ENCODE measurements at places on chromosomes 5 and 9.

- DNase-seq = no peak
Measured at GRCh38 chr5:17951392-17952169, 317.3 kb downstream of the TAF11L14 start.

DNA sequence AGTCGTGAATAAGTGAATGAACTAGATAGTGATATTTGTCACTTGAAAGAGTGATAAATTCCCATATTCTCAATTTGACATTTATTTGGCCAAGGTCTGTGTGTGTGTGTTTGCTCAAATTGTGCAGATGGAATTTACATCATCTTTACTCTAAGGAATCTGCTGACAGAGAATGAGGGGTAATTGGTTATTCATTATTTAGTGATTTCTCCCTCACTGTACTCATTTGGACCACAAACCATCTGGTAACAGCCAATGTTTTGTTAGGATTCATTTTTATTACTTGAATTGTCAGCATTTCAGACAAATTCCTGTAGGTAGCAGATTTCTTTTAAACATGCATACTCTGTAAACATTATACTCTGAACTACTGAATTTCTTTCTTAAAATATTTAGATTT, 15.6 kb downstream of the VCAN start:
- DNase-seq = peak; percentile 48

GRCh38 chr9:37965116-37965515, 61.2 kb upstream of the SLC25A51 start:
- DNase-seq = no peak

DNA sequence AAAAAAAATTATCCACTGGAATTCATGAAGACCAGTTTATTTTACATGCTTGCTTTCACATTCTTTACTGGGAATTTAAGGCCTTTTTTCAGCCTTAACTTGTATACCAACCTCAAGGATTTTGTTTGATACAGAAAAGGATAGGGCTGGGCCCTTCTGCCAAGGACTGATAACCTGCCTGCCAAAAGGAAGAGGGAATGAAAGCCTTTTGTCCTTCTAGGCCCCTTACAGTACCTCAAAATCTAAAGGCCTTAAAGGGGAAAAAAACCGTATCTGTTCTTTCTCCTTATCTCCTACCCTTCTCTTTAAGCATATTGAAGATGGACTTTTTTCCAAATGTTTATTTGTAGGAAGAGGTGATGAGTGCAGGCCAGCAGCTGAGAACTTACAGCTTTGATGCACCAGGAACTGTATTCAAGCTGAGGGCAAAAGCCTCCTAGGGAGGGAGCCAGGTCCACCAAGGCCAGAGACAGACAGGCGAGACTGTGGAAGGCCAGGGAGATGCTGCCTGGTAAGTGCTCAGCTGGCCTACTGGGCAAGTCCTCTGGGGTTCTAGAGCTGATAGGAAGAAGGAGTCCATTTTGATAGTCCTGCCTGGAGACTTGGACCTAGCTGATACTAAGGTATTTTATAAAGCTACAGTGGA, 31.8 kb downstream of the FAXDC2 start:
- no peak for DNase-seq

DNA sequence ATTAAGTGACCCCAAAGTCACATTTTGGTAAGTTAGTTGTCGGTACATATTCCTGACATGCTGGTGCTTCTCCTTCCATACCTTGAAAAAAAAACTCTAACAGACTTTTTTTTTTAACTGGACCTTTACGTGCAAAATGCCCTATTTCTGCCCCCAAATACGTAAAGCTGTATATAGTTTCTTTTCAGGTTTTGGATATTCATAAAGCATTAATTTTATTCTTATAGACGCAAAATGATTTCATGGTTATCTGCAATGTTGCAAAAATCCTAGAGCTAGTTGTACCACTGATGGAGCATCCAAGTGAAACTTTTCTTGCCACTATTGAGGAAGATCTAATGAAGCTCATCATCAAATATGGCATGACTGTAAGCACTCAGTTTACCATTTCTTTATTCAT, 167.6 kb downstream of the NIPBL start:
- DNase-seq = no peak

GRCh38 chr9:137198051-137198901, 2.3 kb downstream of the TPRN start:
- DNase-seq = no peak

GRCh38 chr5:318341-318897, 3.1 kb upstream of the AHRR start:
- peak; percentile 85 for DNase-seq

DNA sequence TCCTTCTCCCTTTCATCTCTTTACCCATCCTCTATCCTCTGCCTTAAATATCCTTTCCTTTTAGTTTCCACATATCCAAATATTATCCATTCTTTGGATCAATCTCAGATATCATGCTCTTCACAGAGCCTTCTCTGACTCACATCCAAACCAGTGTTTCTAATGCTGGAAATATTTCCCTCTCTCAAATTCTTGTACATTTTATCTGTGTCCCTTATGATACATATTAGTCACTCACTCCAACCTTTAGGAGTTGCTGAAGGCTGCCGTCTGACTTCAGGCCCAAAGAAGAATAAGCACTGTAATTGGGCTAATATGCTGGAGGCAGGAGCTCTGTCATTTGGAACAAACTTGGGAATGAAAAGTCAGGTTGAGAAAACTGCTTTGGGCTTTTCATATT, 156.4 kb upstream of the RUSC2 start:
- DNase-seq = no peak

DNA sequence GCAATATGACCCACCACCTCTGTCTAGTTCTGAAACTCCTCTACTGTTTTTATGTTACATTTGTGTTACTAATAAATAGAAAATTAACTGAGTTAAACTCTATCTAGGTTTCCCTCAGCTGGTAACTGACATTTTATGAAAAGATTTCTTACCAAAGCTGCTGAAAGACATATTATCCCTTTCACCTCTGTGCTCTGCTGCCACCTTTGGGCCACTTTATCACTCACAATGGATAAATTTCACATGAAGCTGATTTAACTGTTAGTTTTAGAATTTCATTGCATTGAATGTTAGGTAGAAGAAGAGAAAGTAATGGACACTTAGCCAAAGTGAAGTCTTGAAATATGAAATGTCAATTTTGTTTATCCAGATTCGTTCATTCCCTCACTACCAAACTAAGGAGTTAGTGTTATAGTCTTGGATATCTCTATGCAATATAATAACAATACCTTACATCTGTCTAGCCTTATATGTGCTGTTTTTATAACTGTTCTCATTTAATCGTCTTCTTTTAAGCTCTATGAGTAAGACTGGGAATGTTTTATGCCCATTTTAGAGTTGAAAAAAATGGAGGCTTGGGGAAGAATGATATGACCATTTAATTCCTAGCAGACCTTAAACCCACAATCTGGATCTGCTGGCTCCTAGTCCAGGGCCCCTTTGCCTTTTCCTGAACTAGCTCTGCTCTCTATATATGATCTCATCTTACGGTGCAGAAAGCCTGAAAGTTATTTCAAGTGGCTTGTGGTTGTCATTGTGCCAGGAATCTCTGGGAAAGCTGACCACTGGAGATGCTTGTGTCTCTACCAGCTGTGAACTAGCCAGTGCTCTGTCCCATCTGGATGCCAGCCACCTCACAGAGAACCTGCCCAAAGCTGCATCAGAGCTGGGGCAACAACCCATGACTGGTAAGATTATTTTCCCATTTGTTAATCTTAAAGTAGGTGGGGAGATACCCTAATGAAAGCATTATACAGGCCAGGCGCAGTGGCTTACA, 97.1 kb downstream of the GOLPH3 start:
- peak; percentile 25 for DNase-seq

- no peak for DNase-seq
Measured at GRCh38 chr5:93048858-93049257, 532.2 kb downstream of the NR2F1-AS1 start.

DNA sequence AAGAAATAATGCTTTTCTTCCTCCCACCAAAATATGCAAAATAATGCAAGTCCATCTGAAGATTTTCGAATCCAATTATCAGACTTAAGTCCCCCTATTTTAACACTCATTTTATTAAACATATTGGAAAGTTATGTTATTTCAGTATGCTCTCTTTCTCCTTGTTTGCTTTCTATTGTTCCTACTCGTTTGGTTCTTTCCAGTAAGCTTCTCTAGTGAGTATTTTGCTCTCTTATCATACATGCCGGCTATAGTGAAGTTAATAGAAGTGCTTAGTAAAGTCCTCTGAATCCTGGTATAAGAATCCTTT, 517 bp downstream of the ALDH1A1 start:
- DNase-seq = no peak

GRCh38 chr9:114486205-114486963, 18.9 kb downstream of the WHRN start:
- DNase-seq = no peak

- DNase-seq = no peak
Measured at GRCh38 chr9:98457726-98458370, 202.4 kb upstream of the TBC1D2 start.

DNA sequence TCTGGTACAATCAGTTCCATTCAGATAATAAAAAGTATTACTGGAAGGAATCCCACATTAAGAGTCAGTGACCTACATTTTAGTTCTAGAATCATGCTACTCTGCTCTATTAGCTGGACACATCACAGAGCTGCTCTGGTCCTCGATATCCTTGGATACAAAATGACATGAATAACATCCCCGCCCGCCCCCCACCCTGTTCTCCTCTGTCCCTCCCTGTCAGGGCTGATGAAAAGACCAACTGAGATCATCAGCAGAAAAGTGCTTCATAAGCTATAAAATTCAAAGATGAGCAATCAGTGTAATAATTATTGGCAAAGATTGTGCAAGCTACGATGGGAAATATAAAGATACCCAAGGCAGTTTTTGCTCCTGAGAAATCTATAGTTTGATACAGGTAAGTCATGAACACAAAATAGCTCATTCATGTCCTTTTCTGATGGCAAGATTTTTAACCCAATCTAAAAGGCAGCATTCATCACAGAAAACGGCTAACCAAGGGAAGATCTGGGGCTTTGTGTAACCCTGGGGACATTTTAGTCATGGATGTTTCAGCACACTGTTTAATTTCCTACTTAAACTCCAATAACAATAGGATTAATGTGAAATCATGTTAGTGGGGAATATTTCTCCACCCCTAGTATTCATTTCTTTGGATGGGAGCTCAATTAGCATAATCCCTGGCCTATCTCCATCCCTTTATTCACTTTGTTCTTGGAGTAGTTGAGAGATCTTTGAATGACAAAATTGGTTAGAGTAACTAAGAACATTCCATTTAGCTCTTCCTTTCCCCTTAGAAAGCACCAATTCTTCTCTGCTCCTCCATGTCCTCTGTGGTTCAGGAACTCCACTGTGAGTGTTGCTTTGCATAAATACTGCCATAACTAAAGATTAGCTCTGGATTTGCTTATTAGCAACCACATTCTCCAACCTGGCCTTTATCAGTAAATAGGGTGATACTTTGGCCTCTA, 459.4 kb upstream of the GRIA1 start:
- no peak for DNase-seq

DNA sequence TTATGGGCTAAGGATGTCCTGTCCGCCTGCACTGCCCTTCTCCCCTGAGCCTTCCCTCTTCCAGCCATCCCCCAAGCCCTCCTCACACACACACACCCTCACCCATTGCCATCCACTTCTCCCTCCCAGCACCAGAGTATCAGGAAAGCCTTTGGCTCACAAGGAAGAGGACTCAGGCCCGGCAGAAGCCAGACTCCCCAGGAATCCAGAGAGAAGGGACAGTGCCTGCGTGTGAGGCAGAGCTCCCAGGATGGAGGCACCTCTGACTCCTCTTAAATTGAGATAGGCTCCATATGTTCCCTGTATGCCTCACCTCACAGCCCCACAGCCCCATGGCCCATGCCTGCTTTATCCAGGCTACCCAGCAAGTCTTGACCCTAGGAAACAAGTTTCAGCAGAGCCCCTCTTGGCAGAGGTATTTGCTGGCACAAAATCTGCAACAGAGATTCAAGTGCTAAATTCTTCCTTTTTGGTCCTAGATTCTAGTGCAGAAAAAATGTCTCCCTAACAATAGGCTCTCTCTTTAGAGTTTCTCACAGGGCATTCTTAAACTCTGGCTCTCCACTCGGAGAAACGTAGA, 761 bp downstream of the IL17B start:
- DNase-seq = no peak

DNA sequence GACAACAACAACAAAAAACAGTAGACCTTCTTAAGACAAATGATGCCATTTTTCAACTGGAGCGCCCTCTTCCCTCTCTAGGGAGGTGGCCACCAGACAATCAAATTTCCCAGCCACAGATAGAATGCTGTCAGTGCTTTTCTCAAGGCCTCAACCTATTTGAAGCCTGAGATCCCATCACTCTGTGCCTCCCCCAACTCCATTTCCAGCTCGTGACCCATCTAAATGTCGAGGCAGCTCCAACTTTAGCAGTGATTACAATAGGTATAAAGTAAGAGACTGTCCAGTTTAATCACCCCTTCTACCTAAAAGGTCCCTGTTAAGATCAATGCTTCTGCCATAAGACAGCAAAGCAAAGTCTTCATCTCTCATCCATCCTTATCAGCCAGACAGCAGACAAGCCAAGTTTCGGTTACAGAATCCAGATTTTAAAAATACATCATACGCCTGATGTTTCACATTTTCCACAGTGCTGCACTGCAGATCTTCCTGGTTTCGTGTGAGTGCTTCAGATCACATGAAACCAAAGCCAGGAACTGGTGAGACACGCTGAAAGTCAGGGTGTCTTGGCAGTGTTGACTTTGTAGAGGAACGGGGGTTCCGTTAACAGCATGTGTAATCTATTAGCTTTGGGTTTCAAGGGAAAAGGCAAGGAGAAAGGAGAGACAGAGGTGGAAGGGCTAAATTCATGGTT, 447.8 kb downstream of the ENC1 start:
- DNase-seq = no peak

DNA sequence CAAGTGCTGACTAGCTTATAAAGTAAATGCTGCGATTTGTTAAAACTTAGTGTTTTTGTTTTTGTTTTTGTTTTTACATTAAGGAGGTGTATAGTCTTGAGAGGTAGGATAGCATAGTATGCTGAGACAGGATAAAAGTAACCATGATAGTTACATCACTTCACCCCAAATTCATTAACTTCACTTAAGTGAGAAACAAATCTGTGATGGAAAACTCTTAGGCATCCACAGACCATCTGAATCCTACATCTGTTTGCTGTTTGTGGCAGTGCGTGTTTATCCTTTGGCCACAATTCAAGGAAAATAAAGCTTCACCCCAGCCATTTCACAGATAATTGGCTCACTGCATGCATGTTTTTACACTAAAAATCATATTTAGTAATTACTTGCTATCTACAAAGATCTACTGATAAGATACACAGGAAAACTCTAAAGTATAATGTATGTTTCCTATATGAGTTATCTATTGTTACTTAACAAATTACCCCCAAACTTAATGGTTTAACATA, 82.0 kb downstream of the ZNF622 start:
- no peak for DNase-seq

- DNase-seq = no peak
Measured at GRCh38 chr5:32089146-32090000, 84.7 kb downstream of the GOLPH3 start.

DNA sequence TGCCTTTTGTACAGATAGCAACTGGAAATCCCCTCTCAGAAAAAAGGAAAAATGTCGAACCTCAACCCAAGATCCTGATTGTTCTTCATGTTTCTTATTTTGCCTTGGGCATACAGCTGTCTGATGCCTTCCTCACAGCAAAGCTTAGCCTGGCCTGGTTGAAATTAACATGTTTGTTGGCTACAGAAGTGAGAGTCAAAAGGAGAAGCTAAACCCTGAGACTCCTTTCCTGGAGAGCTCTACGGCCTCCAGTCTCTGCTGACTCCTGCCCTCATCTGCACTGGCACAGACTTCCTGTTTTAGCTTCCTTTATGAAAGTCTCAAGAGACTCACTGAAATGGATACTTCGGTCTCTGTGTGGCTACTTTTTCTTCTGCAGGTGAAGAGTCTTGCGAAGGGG, 186.7 kb downstream of the PARP8 start:
- DNase-seq = no peak

- peak; percentile 41 for DNase-seq
Measured at GRCh38 chr5:149317281-149318048, 27.8 kb upstream of the GRPEL2 start.

Data from kidney glomerular epithelial cell (primary cell).